T-helper 22 cell (primary cell): ENCODE measurements at places on chromosomes 6 and 20.

GRCh38 chr6:151139524-151139923 lies 100.2 kb upstream of the AKAP12 start:
- no peak for DNase-seq

GRCh38 chr6:42337985-42338743 lies 113.6 kb downstream of the TRERF1 start:
- no peak for DNase-seq

DNA sequence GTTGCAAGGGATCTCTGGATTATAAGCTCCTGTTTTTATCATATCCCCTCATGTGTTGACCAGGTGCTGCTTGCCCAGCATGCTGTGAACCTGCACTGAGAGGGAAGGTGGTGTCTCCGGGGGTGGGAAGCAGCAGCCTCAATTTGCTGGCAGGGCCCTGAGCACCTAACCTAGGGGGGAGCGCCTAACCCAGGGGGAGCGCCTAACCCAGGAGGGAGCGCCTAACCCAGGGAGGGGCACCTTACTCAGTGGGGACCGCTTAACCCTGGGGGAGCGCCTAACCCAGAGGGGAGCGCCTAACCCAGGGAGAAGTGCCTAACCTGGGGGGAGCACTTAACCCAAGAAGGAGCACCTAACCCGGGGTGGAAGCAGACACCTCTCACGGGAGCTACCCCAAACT lies 83.3 kb upstream of the QKI start:
- no peak for DNase-seq

- DNase-seq, result no peak
Measured at GRCh38 chr20:48797850-48798747, 29.7 kb downstream of the PREX1 start.

- DNase-seq, result no peak
Measured at GRCh38 chr6:109349419-109349987, 32.8 kb downstream of the CD164 start.

- no peak for DNase-seq
Measured at GRCh38 chr6:119333707-119334295, 15.8 kb downstream of the MAN1A1 start.

- DNase-seq, result no peak
Measured at GRCh38 chr6:141956046-141956761, 176.5 kb upstream of the GJE1 start.
